ENCODE measurements at places on chromosomes 5 and 9.
A peak's percentile ranks its signal among the peaks of the same experiment; 100 is the strongest.

DNA sequence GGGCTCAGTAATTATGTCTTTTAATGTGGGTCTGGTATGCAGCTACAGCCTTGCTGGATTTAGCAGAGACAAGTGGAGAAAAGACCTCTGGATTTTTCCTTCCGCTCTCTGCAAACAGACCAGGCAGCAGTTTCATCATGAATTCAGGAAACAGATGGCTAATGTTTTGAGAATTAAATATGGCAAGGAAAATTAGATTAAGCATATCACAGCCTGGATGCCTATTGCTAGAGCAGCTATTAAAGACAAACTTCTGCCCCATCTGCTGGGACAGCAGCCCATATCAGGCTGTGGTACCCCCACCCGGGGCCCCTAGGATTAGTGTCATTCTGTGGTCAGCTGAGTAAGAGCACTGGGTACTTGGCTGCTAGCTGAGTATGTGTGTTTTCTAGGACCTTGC is 6.2 kb downstream of the SKP2 start:
- DNase-seq, result peak; percentile 51

GRCh38 chr5:135973323-135974020 is 18.7 kb upstream of the LECT2 start:
- DNase-seq, result no peak

DNA sequence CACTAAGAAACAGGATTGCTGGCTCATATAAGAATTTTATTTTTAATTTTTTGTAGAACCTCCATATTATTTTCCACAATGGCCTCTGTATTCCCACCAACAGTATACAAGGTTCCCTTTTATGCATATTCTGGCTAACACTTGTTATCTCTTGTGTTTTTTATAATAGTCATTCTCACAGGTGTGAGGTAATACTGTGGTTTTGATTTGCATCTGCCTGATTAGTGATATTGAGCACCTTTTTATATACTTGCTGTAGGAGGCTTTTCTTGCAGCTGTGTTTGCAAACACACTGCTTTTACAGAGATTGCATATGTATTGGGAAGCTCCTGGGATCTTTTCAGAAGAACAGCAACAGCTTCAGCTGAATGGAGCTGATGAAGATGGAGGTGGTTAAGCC is 164.8 kb downstream of the DEPDC1B start:
- no peak for DNase-seq

GRCh38 chr5:34712565-34712964 is 56.4 kb downstream of the RAI14 start:
- no peak for DNase-seq
